Cortex of kidney (tissue), 1 donor: ENCODE measurements at places on chromosomes 5 and 9.

GRCh38 chr9:81470864-81471263, 218.5 kb downstream of the TLE1 start:
- DNase-seq = no peak

DNA sequence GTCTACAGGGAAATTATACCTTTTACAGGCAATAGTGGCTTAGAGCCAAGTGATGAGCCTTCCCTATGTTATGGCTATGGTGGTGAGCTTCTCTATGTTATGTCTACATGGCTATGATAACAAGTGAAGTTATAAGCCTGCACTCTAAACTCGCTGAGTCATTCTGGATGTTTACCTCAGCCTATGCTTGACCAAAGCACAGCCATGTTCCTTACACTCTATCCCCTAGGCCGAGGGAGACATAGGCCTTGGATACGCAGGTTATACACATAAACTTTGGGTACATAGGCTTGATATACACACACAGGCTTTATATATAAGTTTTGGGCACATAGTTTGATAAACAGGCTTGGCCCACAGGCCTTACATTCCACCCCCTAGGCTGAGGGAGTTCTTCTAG, 13.8 kb downstream of the DMAC1 start:
- DNase-seq = no peak

GRCh38 chr5:96595300-96596090, 66.7 kb upstream of the CAST start:
- no peak for DNase-seq

DNA sequence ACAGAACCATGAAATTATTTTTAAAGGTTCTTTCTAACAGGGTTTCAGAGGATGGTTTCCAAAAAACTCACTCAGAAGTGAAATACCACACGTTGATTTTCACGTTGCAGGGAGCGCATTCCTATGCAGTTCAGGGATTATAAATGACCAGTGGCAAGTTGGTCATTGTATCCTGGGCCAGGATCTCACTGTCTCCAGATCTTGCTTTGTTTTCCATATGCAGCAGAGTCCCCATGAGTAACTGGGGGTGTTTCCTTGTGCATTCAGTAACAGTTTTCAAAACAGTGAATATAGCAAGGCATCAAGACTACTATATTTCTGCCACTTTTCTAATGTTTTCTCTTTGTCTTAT, 1064.9 kb upstream of the DMAC1 start:
- no peak for DNase-seq

- DNase-seq = no peak
These were observed 913.2 kb upstream of the TYRP1 start for GRCh38 chr9:11779971-11780370.

GRCh38 chr9:20394969-20395368, 227.3 kb downstream of the MLLT3 start:
- no peak for DNase-seq

GRCh38 chr5:57559110-57559635, 76.6 kb upstream of the ACTBL2 start:
- DNase-seq = no peak

GRCh38 chr9:6924149-6924548, 166.4 kb downstream of the KDM4C start:
- DNase-seq = no peak

- DNase-seq = no peak
These were observed 297.4 kb downstream of the TENT4A start for GRCh38 chr5:7010591-7010990.

DNA sequence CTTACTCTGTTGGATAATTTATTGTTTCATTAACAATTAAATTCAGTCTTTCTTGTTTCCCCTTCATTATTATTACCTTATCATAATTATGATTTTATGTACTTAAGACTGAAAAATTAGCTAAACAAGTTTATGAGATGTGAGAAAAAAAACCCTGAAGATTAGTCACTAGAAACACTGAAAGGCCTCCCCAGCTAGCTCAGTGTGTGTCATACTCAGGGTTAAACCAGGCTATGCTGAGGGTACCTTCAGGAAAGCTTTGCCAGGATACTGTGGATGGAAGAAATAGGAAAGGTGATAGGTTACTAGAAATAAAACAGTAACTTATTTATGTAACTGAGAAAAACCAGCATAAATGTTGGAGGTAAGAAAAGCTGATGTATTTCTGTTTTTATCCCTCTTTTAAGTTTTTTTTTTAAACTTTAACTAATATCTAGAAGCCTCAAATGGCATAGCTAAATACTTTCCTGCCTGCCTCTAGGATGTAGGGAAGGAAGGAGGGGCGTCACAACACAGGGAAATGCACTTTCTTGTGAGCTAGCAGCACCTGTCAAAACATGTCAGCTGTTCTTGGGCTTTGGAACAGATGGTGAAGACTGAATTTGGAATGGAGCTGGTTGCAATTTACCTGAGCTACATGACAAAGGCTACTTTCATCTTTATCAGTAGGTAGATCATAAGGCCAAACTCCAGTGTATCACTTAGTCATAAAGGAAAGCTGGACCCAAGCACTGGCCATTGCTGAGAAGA, 24.2 kb downstream of the NMRK1 start:
- DNase-seq = no peak

DNA sequence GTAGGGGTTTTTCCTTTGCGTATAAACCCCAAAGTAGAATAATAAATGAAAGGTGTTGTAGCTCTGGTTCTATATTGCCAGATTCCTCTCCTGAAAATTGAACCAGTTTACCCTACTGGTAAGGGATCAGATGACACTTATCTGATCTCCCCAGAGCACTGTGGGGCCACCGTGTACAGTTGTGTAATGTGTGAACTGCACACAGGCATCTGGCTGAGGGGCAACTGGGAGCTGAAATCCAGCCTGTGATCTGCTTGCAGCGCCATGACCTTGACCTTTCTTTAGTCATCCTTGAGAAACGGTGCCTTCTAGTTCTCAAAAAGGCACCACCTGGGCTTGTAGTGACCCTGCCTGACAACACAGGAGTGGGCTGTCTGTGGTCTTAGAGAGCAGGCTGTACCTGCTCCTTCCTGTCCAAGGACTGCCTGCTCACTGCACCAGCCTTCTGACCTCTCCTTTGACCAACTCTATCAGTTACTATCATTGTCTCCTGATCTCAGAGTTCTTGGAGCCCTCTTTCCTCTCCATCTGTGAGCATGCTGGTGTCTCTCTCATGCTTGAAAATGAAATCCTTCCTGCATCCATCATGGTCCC, 40.2 kb downstream of the PDE6A start:
- DNase-seq = no peak

GRCh38 chr9:88852794-88853193, 138.5 kb upstream of the S1PR3 start:
- no peak for DNase-seq

DNA sequence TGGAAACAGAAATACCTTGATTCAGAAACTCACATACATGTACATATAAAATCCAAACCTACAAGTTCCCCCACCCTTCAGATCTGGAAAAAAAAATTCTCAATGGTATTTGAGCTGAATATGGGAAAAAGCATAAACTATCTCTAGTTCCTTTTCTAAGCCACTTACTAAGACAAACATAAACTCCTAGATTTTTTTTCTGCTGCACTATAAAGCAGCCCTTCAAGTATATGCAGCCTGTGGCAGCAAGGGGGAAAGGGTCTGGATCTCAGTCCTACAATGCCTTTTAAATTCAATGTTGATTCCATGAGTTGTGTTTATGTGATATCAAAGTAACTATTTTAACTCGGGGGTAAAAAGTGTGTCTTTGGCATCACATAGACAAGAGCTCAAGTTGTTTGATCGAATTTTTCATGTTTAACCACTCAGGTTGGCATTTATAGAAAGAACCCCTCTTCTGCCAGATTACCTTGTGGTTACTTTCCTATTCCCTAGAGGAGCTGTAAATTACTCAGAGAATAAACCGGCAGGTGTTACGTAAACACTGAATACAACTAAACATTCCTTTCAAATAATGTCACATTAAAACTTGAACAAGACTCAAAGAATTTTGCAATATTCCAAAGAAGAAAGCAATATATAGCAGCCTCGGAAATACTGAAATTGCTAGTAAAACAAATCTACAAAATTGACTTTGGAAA, 91.8 kb upstream of the FER start:
- no peak for DNase-seq

DNA sequence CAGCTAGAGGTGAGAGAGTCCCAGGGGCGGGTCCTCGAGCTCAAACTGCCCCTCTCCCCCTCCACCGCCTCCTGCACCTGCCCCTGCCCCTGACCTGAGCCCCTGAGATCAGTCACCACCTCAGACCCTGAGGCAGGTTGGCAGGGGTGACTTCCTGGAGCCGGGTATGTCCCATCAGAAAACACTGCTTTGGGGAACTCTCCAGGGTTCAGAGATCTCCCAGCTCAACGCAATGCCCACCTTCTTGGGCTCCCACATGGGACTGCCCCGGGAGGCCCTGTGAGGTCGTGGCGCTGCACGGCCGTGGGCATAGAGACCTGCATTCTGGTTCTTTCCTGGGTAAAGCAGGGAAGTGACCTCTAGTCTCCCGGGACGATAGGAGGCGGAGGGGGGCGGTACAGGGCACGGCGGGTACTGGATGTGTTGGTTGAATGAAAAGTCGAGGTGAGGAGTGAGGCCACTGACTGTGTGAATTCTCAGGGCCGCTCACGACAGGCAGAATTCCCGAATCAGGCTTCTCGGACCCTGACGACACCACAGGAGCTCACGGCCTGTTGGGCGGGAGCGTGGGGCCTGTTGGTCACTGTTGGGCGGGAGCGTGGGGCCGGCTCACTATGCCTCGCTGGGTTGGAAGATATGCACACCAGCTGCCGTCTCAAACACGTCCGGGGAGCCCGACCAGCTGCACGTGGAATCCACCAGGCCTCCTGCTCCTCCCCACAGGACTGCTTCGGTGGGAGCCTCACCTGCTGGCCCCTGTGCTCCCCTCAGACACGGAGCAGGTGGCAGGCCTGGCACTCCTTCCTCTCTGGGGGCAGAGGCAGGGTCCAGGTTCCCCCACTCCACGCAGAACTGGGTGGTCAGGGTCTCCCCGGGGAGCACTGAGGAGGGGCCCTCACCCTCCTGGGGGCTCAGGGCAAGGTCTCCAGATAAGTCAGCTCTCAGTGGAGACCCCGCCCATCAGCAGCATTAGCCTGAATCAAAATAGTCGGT, 178.0 kb upstream of the PPP1R26 start:
- no peak for DNase-seq

DNA sequence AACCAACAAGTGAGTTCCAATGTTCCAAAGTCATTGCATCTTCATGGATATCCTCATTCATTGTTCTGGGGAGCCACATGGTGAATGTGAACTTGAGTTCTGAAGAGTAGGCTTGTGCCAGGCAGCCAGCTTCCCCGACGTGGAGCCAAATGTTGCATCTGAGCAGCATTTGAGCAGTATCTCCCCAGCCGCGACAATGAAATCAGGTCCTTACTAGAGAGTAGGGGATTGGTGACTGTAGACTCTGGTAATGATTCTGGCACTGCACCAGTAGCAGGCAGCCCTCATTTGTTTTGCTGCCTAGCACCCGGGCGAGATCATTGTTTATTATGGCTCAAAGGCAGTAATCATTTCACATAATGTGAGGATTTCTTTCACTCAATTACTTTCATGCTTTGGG, 451.4 kb upstream of the C9orf72 start:
- no peak for DNase-seq

DNA sequence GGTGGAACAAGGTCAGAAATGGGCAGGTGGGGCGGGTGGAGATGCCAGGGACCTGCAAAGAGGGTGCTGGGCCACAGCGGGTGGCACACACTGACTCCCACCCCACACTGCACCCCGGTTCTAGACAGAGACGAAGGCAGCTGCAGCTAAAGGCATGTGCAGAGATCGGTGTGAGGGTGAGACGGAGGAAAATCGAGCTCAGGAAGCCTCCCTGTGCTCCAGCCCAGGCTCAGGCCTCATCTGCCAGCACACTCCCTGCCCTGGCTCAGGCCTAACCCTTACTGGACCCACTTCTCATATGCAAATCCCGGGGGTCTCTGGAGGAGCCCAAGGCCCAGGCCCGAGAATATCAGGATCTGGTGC, 130.8 kb upstream of the PPP1R26 start:
- DNase-seq = no peak

- DNase-seq = no peak
These were observed 8.4 kb downstream of the PDE6A start for GRCh38 chr5:149936044-149936699.

GRCh38 chr9:32725066-32725860, 58.1 kb upstream of the TMEM215 start:
- no peak for DNase-seq

DNA sequence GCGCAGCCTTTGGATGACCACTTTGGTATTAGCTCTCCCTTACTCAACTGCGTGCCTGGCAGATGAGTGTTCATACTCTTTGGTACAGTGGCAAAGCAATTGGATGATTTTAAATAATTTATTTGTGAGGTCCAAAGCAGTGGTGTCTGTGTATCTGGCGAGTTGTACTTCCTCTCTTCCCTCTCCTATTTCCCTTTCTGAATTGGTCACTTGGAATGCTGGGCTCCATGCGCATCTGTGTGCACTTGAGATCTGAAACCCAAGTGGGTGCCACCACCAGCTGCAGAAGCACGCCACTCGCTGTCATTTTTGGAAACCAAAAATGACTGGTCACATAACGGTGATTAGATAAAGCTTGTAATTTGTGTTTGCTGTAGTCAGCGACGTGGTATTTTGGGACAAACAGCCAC, 386.0 kb upstream of the KLF4 start:
- no peak for DNase-seq

DNA sequence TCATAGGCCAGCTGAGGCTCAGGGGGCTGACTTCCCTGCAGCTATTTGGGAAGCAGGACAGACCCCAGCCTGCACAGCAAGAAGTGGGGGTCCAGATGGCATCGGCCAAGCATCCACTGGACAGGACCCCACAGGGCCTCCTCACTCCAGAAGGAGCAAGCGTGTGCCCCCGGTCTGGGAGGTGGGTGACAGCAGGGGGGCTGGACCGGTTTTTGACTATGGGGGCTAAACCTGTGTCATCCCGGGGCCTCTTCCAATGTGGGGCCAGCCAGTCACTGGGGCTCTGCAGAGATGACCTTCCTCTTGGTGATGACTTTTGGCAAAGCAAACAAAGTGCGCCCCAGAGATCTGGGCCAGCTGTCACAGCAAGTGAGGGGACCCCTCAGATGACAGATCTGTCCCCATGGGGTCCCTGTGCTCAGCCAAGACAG, 163.9 kb downstream of the OLFM1 start:
- no peak for DNase-seq

- no peak for DNase-seq
These were observed 176.6 kb upstream of the KCNN2 start for GRCh38 chr5:114185274-114185673.

DNA sequence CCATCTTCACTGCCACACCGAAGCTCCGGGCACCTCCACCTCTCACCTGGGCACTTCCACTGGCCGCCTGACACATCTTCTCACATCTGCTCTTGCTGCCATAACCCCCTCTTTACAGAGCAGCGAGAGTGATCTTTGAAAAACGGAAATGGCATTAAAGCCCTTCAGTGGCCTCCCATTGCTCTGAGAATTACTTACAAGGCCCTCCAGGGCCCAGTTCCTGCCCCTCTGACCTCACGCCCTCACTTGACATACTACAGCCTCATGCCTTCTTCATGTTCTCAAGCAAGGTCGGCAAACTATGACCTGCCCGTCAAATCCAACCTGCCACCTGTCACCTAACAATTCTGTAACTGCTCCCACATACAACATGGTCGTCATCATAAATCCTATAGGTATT, 187.3 kb downstream of the NR3C1 start:
- DNase-seq = no peak
